ENCODE measurements at places on chromosomes 11 and 22.

GRCh38 chr22:28810821-28811491 is 10.6 kb upstream of the XBP1 start:
- DNase-seq, result no peak

- peak; percentile 4 for DNase-seq
These were observed 33.0 kb downstream of the MOB2 start for GRCh38 chr11:1453611-1454034.

- DNase-seq, result peak; percentile 11
These were observed 16.7 kb upstream of the SYT12 start for GRCh38 chr11:67006029-67006884.

- no peak for DNase-seq
These were observed 6.3 kb upstream of the IL2RB start for GRCh38 chr22:37155971-37156370.

GRCh38 chr11:111573821-111574249 is 28.4 kb upstream of the SIK2 start:
- DNase-seq, result no peak

GRCh38 chr11:17256512-17256911 is 20.0 kb upstream of the NUCB2 start:
- no peak for DNase-seq

- peak; percentile 17 for DNase-seq
These were observed 36.1 kb upstream of the FZD4 start for GRCh38 chr11:86991341-86991740.
